ENCODE measurements at places on chromosomes 3 and 15. TPM values are rescaled to one million over a fixed set of nuclear protein-coding genes. Genes with fewer than 3 reads are reported as not detected.

DNA sequence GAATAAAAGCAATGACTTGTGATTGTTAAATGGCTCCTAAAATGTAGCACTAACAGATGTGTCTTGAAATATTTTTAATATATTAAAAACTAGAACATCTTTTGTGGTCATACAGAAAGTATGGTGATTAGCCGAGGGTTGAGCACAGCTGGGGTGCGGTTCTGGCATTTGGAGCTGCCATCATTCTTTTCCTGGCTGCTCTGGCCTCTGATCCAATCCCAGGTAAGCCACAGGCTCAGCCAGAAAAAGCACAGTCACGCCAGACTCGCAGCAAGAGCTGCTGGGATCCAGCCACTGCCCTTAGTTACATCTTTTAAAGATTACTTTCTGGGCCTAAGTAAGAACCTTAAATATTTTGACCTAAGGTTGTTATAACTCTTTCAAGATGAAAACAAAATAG is 196.8 kb downstream of the PLCL2 start:
- DNase-seq: no peak

GRCh38 chr3:123137001-123137400 is 64.7 kb upstream of the SEC22A start:
- DNase-seq: no peak

Gene AMT
- 8.3 TPM for total RNA-seq

GRCh38 chr15:40340038-40340739 is 550 bp downstream of the CCDC9B start:
- DNase-seq: no peak

DNA sequence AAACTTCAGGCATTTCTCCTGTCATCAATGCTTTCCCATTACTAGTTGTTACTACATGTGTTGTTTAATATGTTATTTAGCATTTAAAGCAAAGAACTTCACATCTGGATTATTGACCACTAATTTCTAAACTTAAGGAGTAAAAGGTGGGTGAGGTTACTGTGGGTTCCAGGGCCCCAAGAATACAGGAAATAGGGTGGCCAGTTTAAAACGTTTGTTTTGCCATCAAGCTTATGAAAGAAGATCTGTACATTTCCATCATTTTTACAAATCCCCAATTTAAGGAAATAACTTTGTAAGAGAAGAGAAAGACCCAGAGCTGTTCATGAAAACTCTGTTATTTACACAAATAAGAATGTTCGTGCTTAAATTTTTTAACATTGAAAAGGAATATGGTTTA is 54.5 kb upstream of the ACKR4 start:
- no peak for DNase-seq

DNA sequence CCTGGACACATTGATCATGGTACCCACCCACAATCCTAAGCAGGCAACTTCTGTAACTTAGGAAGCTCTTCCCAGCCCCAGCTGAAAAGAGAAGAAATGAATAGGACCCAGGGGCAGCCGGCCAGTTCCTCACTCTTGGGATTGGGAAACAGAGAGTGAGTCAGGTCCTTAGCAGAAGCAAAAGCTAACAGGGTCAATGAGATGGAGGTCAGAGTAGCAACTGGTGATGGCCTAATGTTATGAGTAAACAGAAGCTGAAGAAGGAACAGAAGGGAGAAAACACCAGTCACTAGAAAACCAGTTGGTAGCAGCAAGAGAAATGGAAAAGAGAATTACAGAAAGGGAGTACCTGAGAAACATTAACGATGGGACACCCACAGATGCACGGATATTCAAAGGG is 20.0 kb downstream of the RIOX2 start:
- no peak for DNase-seq

Gene SLC25A38
- 30.9 TPM for total RNA-seq

DNA sequence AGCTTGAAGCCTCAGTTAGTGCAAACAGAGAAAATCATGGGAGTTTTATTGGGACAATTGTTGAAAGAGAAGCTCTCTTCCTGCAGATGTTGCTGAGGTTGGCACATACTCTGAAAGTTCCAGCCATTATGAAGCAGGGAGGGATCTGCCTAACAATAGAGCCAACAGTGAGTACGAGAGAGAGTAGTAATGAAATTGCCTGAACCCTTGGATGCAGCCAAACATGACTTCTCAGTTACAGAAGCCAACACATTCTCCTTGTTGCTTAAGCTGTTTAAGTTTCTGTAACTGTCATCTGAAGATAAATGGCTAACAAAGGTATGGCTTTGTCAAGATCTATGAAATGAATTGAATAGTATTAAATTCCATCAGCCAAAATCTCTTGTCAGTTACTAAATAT is 211.0 kb upstream of the TTC14 start:
- no peak for DNase-seq
